Stimulated activated CD8-positive, alpha-beta memory T cell treated with anti-CD3 and anti-CD28 coated beads, Interleukin-2, amount 100 ng/mL, for 48 hours (primary cell): ENCODE measurements at places on chromosomes 13 and 19.
A peak's percentile ranks its signal among the peaks of the same experiment; 100 is the strongest.

GRCh38 chr19:6822311-6822670 lies 49.8 kb downstream of the VAV1 start:
- no peak for DNase-seq

DNA sequence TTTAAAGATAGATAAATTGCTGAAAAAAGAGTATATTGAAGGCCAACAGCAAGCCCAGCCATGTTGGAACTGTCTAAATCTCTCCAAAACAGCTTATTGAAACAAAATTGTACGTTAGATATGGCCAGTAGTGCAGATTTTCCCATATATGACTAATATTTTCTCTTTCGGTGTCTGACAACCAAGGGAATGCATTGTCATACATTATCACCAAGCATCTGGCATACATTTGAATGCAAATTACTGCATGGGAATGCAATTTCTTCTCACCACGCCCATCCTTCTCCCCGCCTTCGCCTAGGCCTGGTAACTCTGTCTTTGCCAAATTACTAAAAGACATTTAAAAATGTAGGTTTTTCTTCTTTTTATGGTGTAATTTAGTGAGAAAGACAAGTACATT lies 32.5 kb upstream of the IRS2 start:
- DNase-seq, result no peak

GRCh38 chr19:52946322-52947310 lies 16.1 kb downstream of the ZNF816 start:
- DNase-seq, result no peak

DNA sequence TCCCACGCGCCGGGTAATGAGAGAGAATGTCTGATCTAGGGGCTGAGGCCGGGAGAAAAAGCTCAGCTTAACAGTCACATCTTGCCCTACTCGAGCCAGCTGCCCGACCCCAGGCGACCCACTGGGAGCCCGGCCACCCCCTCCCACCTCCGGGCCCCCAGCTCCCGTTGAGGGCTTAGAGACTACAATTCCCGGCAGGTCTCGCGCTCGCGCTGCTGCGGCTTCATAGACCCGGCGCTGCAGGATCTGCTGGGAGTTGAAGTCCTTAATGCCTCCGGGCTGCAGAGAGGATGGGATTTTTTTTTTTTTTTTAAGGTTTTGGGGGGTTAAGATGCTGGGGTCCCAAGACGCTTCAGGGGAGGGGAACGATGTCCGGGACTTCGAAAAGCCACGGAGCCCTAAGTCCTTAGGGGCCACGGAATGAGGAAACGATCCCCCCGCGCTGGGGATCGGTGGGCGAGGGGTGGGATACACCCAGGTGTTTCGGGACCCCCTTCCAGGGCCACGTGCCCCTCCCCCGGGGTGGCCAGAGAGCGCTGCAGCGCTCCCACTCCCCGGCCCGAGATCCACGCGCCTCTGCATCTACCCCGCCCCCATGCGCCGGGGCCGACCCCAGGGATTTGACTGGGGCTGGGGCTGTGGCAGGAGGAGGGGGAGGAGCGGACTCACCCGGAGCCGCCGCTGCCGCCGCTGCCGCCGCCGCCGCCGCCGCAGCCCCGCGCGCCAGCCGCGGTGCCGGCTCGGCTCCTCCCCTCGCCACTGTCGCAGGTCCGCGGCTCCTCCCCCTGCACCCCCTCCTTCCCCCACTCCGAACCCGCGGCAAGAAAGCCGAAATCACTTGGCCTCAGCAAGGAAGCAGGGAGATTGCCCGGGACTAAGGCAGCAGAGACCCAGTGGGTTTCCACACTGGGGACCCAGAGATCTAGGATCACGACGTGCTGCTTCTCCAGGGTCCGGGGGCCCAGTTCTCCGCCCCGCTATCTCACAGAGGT lies at the start of gene SYT3:
Gene SYT3 (minus strand): TSS at position 761 of the 992 bp plus-strand sequence. CDS start 2,470 bp downstream, outside the sequence.
- peak; percentile 39 for DNase-seq

GRCh38 chr19:55484593-55485438 lies at the start of gene NAT14:
TSS of gene NAT14 (plus strand) at chr19:55485188. CDS start at chr19:55485709, 521 bp downstream.
- peak; percentile 50 for DNase-seq

DNA sequence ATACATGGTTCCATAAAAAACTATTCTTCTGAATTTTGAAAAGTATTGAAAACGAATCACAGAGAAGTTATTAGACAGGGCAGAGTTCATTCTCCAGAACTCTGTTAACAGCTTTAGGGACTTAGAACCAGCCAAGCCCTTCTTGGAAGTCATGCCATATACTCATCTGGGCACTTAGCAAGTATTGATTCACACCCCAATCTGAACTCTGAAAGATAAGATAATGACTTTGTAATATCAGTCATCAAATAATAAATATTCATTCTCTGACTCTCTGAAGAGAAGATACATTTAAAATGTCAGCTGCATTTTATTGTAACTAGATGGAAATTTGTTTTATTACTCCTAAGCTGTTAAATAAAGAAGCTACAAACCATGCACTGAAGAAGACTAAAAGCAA lies 43.8 kb upstream of the ITM2B start:
- DNase-seq, result no peak

DNA sequence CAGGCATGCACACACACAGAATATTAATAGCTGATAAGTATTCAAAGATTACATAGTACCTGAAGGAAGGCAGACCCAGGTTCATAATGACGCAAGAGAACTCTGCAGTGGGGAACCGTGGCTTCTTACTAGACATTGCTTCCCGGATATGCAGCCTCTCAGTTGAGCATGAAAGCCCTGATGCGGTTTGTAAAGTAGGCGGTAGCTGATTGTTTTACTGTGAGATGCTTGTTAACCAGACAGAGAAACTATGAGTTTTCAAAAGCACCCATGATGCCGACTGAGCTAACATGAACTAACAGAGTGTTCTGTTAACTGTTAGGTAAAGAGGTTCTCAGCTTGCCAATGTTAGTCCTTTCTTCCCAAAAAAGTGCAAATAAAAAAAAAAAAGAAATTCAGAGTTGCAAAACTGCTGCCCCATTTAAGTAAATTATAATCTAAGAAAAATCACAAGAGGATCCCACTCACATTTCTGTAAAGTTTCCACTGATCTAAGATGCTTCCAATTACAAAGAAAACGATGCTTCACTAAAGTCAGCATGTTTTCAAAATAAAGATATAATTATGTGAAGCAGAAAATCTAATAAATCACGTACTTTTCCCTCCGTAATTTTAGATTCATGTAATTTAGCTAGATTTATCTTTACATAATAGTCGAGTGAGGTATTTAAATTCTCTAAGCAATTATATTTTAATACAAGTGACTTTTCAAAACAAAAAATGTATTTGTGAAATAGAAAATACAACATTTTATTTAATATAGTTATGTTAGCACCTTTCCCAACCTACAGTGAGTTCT lies 2.2 kb downstream of the FLT1 start:
- peak; percentile 6 for DNase-seq

- no peak for DNase-seq
Measured at GRCh38 chr19:3285647-3286176, 61.3 kb downstream of the CELF5 start.

- DNase-seq, result no peak
Measured at GRCh38 chr19:416416-416815, 7.5 kb upstream of the C2CD4C start.

GRCh38 chr13:52882785-52883184 lies 34.3 kb upstream of the PCDH8 start:
- DNase-seq, result no peak

DNA sequence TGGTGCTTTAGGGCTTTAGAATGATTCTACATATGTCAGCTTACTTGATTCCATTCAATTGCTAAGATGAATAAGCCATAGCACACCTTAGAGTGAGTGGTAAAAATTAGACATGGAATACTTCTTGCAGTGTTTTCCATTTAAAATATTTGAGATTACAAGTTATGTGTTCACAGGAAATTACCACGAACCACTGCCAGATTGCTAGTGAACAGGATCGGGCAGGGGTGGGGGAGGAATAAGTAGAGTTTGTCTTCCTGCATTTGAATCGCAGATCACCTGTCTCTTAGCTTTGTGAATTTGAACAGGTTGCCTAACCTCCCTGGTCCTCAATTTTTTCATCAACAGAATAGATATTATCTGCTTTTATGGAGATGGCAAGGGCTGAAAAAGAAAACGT lies 124.6 kb downstream of the GGACT start:
- no peak for DNase-seq

- no peak for DNase-seq
Measured at GRCh38 chr13:30934381-30934780, 1.9 kb downstream of the TEX26 start.

GRCh38 chr13:59901191-59901590 lies 262.5 kb downstream of the DIAPH3 start:
- no peak for DNase-seq

DNA sequence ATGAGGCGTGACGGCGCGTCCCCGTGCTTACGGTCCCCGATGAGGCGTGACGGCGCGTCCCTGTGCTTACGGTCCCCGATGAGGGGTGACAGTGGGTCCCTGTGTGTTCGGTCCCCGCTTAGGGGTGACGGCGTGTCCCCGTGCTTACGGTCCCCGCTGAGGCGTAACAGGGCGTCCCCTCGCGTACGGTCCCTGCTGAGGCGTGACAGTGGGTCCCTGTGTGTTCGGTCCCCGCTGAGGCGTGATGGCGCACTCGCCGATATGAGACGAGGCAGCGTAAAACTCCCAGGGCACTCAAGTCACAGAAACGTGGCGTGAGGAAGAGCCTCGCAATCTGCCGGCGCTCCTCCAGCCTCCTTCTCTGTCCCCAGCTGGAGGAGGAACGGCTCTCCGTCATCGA lies 20.9 kb downstream of the CFAP97D2 start:
- no peak for DNase-seq

GRCh38 chr19:13974073-13974472 lies 21.8 kb downstream of the DCAF15 start:
- DNase-seq, result peak; percentile 30

- no peak for DNase-seq
Measured at GRCh38 chr19:36113894-36114720, 568 bp downstream of the POLR2I start.

DNA sequence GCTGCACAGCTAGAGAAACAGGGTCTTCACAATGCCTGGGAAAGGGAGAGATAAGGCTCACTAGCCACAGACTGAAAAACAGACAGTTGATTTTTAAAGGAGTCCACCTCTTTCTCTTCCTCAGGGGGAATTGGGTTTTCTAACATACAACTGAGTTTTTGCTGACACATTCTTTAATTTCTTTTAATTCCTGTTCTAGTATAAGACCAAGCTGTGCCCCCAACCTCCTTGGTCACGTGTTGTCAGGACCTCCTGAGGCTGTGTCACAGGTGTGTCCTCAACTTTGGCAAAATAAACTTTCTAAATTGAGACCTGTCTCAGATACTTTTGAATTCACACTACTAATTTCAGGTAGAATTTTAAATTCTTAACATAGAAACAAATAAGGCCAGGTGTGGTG lies 12.1 kb upstream of the ZNF492 start:
- no peak for DNase-seq

GRCh38 chr19:47075941-47076340 lies 27.5 kb upstream of the TMEM160 start:
- DNase-seq, result no peak

- no peak for DNase-seq
Measured at GRCh38 chr13:104976986-104977385, 1558.5 kb downstream of the EFNB2 start.

DNA sequence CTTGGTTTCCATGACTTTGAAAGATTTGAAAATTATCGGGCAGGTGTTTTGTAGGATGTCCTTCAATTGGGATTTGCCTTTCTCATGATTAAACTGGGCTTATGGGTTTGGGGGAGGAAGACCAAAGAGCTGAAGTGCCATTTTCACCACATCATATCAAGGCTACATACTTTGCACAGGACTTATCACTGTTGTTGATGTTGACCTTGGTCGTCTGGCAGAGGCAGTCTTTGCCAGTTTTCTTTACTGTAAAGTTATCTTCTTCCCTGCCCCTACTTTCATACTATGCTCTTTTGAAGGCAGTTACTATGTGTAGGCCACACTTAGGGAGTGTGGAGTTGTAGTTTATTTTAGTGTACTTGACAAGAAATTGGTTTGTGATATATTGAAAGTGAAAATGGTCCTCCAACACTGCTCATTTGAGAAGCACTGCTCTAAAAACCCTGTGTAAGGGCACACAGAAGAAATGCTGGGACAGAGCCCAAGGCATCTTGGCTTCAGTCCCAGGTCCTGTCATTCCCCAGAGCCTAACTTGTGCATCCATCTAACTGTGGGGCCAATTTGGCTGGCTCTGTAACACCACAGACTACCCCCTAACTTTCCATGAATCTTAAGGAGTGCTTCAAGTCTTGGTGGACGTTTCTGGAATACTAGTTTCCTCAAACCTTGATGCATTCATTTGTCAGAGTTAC lies 384.9 kb downstream of the KCNRG start:
- no peak for DNase-seq

DNA sequence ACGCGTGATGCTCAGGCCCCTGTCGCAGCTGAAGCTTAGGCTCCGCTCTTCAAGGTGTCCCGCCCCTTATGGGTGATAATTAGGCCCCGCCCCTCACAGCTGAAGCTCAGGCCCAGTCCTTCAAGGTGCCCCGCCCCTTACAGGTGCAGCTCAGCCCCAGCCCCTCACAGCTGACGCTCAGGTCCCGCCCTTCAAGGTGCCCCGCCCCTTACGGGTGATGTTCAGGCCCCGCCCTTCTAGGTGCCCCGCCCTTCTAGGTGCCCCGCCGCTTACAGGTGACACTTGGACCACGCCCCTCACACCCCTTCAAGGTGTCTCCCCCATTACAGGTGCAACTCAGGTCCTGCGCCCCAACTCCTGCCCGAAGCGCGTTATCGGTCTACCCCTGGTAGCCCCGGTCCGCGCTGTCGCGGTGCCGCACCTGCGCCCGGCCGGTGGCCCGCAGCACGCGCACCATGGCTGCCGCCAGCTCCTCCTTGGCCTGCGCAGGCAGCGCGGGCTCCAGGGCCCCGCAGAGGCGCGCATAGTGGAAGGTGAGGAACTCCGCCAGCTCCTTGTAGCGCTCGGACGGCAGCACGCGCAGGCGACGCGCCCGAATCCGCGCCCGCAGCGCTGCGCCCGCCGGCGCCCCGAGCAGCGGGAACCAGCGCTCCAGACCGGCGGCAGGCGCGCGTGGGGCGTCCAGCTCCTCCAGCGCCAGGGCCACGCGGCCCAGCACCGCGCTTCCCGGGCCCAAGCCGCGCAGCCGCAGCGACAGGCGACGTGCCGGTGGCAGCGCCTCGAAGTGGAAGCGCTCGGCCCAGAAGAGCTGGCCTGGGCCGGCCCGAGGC lies 7.3 kb downstream of the RASAL3 start:
- no peak for DNase-seq

- DNase-seq, result no peak
Measured at GRCh38 chr13:23921451-23921888, 24.2 kb upstream of the C1QTNF9B start.

DNA sequence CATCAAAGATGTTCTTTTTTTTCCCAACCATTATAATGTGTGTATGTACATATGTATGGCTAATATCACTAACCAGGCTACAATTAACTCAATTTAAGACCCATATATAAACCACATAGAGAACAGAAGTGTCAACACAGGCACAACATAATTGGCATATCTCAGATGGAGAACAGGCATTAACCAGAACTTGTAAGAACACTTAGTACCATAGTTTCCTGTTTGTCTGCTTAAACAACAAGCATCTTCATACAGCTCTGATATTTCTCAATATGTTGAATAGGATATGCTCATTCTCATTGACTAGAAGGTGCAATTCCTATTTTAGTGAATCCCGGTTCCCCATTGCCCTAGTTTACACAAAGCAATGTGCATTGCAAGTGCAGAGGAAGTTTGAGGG lies 116.9 kb upstream of the EDNRB start:
- no peak for DNase-seq
